ENCODE measurements at places on chromosomes 5 and 9.

GRCh38 chr9:94002316-94003140 lies 47.4 kb upstream of the BARX1 start:
- DNase-seq, result no peak

DNA sequence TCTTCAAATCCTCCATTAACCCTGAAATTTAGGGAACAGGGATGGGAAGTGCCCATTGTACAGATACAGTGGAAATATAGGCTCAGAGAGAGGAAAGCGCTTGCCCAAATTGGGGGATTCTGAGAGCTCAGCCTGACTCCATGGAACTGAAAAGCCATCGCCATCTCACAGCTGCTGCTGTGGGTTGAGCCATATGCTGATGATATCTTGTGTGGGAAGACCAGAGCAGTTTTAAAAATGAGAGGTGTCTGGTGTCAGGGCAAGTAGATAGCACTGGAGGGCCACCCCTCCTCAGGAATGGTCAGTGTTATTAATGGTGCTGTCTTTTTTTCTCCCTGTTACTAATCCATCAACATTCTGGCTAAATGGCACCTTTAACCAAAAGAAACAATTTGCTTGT lies 50.9 kb upstream of the C5orf58 start:
- DNase-seq, result no peak

GRCh38 chr9:32587901-32588300 lies 14.9 kb upstream of the NDUFB6 start:
- DNase-seq, result no peak

GRCh38 chr9:23532282-23532681 lies 293.8 kb downstream of the ELAVL2 start:
- DNase-seq, result no peak

DNA sequence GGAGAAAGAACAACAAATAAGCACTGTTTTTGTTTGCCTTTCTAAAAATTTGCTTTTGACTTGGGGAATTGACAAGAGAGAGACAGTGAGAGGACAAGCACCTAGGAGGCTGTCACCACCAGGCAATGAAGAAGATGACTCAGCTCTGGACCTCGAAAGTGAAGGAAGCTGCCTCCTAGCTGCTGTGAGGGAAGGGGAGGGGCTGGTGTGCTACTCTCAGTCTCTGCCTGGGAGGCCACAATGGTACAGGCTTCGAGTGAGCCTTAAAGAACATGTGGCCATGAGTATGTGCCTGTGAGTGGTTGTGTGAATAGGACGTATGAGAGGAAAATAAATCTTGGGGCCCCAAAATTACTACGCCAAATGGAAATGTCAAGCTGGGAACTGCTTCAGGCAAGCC lies 7.1 kb upstream of the PLK2 start:
- no peak for DNase-seq

DNA sequence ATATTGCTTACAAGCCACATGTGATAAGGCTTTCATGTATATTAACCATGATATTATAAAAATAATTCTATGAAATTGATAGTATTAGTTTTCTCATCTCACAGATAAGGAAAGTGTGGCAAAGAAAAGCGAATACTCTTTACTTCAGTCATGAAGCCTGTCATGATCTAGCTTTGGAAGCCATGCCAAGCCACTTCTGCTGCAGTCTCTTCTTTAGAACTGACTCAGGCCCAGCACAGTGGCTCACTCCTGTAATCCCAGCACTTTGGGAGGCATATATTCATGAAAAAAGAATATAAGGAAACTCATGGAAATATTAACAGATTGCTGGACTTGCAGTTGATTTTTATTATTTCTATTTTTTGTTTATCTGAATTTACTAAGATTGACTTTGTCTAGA lies 42.9 kb upstream of the PJA2 start:
- no peak for DNase-seq

GRCh38 chr9:95025213-95026147 lies 292.0 kb downstream of the FANCC start:
- DNase-seq, result no peak

DNA sequence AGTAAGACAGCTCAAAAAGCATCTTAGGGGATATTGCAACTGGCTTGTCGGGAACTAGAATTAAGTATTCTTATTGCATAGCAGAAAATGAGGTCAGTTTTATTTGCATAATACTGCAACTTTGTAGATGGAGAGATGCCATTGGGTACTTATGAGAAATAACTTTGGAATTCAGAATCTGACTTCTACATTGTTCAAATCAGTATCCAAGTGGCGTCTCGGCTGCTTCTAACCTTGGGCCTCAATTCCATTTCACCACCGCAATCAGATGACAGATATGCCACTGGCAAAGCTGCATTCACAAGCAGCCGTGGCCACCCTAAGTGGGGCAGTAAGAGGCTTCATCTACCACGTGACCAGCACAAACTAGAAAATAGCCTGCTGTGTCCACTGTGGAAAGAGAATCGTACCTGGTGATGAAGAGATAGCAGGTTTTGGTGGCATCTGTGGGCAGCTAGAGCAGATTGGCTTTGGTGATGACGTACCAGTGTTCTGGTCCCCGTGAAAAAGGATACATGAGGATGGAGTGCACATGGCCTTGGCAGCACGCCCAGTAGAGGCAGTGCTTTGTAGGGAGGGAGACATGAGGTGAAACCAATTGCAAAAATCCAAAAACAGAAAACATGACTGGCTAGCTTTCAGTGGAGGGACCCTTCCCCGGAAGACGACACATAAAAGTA lies 116.6 kb downstream of the KLHL3 start:
- no peak for DNase-seq

DNA sequence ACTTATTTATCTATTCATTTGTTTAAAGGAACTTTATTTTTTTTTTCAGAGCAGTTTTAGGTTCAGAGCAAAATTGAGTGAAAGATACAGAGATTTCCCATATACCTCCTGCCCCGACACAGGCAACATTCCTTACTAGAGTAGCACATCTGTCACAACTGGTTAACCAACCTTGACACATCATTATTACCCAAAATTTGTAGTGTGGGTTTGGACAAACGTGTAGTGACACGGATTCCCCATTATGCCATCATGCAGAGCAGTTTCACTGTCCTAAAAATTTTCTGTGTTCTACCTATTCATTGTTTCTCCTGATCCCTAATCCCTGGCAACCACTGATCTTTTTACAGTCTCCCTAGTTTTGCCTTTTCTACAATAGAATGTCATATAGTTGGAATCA lies 57.3 kb upstream of the LHFPL2 start:
- DNase-seq, result no peak

GRCh38 chr9:86041311-86041741 lies 58.0 kb downstream of the GOLM1 start:
- no peak for DNase-seq
